ENCODE measurements at places on chromosomes 5 and 9.

GRCh38 chr5:96008987-96009647, 47.5 kb upstream of the ELL2 start:
- no peak for DNase-seq

DNA sequence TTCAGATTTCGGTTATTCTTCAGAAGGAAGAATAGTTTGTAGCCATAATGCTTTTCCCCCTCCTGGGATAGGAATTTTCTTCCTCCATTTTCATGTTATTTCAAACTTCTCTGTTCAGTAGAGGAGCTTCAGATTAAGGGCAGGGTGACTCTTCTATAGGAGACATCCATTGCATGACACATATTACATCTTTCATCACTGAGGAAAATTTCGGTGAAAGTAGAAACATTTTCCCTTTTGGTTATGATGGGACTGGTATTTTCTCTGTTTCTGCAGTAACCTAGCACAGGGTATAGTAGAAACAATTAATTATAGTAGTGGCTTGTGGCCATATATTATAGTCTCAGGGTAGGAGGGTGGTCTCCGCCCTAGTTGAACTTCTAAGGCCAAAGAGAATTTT, 1.1 kb downstream of the IPO11 start:
- no peak for DNase-seq

DNA sequence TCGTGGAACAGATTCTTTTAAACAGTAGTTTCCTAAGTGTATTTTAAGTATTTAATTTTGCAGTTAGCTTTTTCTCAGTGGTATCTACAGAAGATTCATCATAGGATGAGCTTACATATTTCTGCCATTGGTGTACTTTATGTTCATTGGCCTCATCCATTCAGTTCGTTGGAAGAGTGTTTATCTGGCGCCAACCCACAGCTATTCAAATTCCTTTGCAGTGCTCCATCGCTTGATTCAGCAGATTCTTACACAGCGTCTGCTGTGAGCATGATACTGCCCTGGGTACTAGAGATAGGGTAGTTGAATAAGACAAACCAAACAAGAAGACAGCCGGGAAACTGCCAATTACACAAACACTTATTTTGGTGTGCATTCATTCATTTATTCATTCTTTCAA, 55.1 kb downstream of the NUP214 start:
- no peak for DNase-seq

- no peak for DNase-seq
Observed at GRCh38 chr5:56253126-56253525, 20.0 kb upstream of the ANKRD55 start.

GRCh38 chr9:129677456-129677855, 12.0 kb downstream of the PRRX2 start:
- DNase-seq: no peak
